ENCODE measurements at places on chromosomes 13 and 19.
A peak's percentile ranks its signal among the peaks of the same experiment; 100 is the strongest.

GRCh38 chr13:110001670-110002275, 215.4 kb upstream of the IRS2 start:
- peak; percentile 48 for DNase-seq

DNA sequence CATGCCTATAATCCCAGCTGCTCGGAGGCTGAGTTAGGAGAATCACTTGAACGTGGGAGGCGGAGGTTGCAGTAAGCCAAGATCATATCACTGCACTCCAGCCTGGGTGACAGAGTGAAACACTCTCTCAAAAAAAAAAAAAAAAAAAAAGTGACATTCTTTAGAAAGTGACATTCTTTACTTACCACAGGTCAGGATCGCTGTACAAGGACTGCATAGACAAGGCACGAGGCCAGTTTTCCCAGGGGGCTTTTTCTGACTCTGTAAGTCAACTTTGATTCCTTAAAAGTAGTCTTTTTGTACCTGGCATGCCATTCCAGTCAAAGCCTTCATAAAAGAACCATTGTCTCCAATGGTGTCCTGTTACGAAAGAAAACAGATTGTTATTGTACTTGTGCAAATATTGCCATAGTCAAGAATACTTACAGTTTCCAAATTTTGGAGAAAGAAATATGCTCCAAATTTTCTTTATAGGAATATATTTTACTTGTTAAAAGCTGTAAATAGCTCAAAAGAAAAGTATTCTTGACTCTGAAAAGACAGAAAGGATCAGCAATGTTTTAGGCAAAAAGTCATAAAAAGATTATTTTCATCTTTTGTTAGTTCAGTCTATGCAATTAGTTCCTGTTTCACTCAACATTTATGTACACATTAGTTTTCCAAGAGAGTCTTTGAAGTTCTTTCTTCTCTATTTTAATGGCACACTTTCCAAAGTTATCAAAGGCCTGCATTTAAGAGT, 39.3 kb downstream of the CEACAM1 start:
- DNase-seq: no peak

DNA sequence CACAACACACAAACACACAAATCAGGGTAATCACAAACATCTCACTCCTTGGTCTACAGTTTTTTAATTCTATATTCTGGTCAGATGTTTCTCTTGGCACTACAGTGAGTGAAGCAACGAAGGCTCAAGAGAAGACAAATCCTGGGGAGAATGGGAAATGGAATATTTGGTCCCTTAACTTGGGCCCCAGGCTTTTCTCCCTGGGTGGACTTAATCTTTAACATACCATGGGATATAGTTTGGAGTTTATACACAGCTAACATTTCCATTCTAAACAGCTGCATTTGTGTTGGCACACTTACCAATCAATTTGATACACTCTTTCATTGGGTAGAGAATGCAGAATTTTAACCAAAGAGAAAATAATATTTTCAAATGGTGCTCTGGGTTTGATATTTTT, 1132.6 kb upstream of the SLC10A2 start:
- no peak for DNase-seq

- DNase-seq: no peak
These were observed 11.8 kb upstream of the HMGB1 start for GRCh38 chr13:30477346-30478195.

GRCh38 chr19:58480481-58480830, 4.3 kb downstream of the ZNF446 start:
- no peak for DNase-seq

DNA sequence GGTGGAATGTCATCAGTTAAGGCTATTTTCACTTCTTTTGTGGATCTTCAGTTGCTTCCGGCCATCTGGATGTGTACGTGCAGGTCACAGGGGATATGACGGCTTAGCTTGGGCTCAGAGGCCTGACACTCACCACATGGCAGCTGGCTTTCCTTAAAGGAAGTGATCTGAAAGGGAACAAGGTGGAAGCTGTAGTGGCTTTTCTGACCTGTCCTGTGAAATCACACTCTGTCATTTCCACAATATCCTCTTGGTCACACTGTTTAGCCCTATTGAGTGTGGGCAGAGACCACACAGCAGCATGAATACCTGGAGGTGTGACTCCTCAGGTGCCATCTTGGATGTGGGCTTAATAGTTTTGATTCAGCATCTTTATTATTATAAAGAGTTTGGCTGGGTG, 4.5 kb upstream of the BAX start:
- no peak for DNase-seq

All from AG10803 (cell line).